ENCODE measurements at places on chromosomes 2 and 18. TPM values are rescaled to one million over a fixed set of nuclear protein-coding genes. Genes with fewer than 3 reads are reported as not detected.

The BOLL gene
- polyA plus RNA-seq: not detected

The CRYBA2 gene
- not detected for polyA plus RNA-seq

The GPR155 gene
- polyA plus RNA-seq: 1.9 TPM

The SIX2 gene
- 3.4 TPM for polyA plus RNA-seq

The ZNF804A gene
- polyA plus RNA-seq: not detected

Data from aorta (tissue), 5 donors.